ENCODE measurements at places on chromosomes 1 and 21. TPM values are rescaled to one million over a fixed set of nuclear protein-coding genes. Genes with fewer than 3 reads are reported as not detected.

Gene KRTAP20-3
- not detected for total RNA-seq

- no peak for DNase-seq
Observed at GRCh38 chr1:9143250-9143649, 14.3 kb upstream of the GPR157 start.

DNA sequence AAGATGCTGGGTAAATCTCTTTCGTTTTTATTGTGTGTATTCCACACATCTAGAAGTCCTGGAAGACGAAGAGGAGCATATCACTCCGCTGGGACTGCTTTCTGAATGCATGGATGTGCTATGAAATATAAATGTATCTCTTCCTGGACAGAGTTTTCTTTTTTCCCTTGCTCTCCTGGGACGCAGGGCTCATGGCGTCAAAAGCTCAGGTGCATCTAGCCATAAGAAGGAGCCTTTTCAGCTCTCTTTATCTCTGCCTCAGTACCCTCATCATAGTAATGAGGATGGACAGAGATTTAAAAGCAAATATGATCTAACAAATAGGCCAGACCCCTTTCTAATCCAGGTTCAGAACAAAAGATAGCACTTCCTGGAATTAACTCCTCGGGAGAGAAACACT, 27.5 kb upstream of the CASQ2 start:
- DNase-seq, result no peak

DNA sequence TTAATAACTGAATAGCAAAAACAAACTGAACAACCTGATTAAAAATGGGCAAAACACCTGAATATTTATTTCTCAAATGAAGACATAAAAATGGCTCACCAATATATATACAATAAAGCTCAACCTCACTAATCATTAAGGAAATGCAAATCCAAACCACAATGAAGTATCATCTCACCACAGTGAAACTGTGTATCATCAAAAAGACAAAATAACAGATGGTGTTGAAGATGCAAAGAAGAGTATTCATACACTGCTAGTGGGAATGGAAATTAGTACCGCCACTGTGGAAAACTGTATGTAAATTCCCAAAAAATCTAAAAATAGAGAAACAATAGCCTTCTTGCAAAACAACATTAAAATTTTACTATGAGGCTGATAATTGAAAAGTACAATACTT, 1660.1 kb upstream of the B3GALT2 start:
- DNase-seq, result no peak

DNA sequence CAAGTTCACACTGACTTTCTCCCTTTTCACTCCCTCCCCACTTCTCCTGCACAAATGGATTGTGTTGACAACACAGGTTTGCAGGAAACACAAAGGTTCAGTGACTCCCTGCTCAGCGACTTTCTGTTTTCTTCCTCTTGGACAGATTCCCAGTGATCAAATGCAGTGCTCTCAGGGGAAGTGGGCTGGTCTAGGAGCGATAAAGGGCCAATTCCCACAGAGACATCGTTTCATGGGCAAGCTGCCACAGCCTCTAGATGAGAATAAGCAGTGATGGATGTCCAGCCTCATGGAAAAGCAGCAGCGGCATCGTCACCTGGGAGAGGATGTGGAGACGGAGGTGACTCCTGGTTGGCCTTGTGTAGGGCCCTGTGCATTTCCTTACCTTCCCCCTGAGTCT, 30.6 kb downstream of the FYB2 start:
- DNase-seq, result no peak

DNA sequence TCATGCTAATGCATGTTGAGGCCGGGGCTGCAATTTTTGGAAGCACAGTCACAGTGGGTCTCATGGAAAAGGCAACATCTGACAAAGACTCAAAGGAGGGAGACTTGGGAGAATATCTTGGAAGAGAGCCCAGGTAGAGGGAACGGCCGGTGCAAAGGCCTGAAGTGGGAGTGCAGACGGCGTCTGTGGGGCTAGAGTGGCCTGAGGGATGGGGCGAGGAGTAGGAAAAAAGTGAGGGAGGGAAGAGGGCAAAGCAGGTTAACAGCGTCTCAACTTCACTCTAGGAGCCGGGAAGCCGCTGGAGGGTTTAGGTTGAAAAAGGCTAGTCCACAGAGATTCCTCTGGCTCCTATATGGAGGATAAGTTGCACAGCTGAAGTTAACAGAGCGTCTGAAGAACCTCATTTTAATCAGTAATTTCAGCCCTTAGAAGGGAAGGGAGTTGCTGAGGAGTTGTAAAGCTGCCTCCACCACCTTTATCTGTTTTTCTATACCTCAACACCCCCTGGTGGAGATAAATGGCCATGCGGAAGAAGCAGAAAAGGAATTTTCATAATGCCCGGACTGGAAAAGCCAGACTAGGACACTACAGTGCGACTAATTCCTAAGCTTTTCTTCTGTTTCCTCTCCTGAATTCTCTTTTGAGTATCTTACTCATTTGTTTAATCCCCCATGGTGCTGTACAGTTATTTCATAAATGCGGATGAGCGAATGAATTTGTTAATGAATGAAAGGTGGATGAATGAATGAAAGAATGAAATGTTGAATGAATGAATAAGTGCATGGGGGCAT, 78.7 kb upstream of the ZNF281 start:
- DNase-seq, result no peak

Gene OR2AK2
- not detected for total RNA-seq

GRCh38 chr1:94411237-94411636, 7.0 kb upstream of the ABCD3 start:
- DNase-seq, result no peak

Gene MMP23B
- 0.49 TPM for total RNA-seq

Gene ANKRD34A
- 0.04 TPM for total RNA-seq

Gene KCNK2
- total RNA-seq, result 0.23 TPM

- no peak for DNase-seq
Observed at GRCh38 chr1:162663589-162664106, 31.4 kb downstream of the DDR2 start.

- no peak for DNase-seq
Observed at GRCh38 chr1:164703463-164703862, 144.5 kb downstream of the PBX1 start.

Gene RIMS3
- 1.8 TPM for total RNA-seq

Gene HMCN1
- 0.49 TPM for total RNA-seq

GRCh38 chr21:45559216-45560105, 17.2 kb upstream of the SLC19A1 start:
- DNase-seq, result no peak

- no peak for DNase-seq
Observed at GRCh38 chr1:2427976-2428375, 15.6 kb upstream of the PEX10 start.

DNA sequence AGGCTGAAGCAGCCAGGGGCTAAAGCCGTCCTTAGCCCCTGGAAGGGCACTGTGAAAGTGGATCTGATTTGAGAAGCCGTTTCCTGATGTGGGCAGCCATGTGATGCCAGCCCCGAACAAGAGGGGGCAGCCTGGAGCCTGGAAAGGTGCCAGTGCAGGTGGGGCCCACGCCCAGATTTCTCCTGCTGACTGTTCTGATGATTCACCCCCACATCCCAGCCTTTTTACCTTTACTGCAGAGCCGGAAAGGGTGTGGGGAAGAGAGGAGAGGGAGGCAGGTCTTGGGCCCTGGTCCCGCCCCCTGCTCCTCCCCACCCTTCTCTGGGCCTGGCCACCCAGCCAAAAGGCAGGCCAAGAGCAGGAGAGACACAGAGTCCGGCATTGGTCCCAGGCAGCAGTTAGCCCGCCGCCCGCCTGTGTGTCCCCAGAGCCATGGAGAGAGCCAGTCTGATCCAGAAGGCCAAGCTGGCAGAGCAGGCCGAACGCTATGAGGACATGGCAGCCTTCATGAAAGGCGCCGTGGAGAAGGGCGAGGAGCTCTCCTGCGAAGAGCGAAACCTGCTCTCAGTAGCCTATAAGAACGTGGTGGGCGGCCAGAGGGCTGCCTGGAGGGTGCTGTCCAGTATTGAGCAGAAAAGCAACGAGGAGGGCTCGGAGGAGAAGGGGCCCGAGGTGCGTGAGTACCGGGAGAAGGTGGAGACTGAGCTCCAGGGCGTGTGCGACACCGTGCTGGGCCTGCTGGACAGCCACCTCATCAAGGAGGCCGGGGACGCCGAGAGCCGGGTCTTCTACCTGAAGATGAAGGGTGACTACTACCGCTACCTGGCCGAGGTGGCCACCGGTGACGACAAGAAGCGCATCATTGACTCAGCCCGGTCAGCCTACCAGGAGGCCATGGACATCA, at the start of gene SFN:
SFN (plus strand) TSS at position 369 of the 904 bp plus-strand sequence; CDS start at position 433, 64 bp downstream.
- no peak for DNase-seq

- DNase-seq, result peak; percentile 65
Observed at GRCh38 chr1:156123356-156124196, 9.1 kb downstream of the LMNA start.

DNA sequence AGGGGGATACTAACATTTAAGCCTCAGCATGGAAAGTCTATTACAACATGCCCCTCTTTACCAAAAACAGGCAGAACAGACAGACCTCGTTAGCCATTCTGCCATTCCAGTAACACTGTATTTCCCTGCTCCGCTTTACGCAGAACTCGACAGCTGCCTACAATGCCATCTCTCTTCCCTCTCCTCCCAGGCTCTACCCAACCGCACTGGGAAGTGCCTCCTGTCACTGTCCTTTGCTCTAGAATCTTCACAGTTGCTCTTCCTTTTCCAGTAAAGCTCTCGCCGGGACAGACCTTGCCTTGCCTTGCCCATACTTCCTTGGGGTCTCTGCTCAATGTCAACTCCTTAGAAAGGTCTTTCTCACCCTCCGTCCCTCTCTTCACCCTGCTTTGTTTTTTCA, 22.8 kb downstream of the COA6 start:
- DNase-seq, result no peak

GRCh38 chr1:210900079-210900478, 233.9 kb downstream of the KCNH1 start:
- DNase-seq, result no peak

- DNase-seq, result no peak
Observed at GRCh38 chr1:105437847-105438246, 1618.6 kb upstream of the PRMT6 start.

Gene OR2T35
- total RNA-seq, result not detected

Gene LRRN2
- total RNA-seq, result 1.7 TPM

DNA sequence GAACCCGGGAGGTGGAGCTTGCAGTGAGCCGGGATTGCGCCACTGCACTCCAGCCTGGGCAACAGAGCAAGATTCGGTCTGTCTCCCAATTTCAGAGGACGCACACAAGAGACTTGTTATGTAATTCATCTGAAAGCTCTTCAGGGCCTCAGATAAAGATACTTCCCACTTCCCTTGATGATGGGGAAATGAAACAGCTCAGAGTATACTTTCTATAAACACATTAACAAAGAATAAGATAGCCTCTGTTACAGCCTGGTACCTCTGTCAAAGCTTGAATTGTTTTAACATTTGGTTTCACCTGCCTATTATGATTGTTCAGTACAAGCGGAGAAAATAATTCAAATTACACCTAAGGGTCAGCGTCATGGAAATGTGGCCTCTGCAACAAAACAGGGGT, 622.9 kb upstream of the ADGRL4 start:
- no peak for DNase-seq

Gene SLC44A5
- total RNA-seq, result 12.8 TPM

Gene KLHDC8A
- 4.4 TPM for total RNA-seq

- no peak for DNase-seq
Observed at GRCh38 chr1:115764541-115764940, 4.0 kb downstream of the CASQ2 start.

GRCh38 chr1:111736548-111737215, 2.5 kb downstream of the INKA2 start:
- no peak for DNase-seq

- no peak for DNase-seq
Observed at GRCh38 chr1:181676269-181676668, 193.0 kb downstream of the CACNA1E start.

DNA sequence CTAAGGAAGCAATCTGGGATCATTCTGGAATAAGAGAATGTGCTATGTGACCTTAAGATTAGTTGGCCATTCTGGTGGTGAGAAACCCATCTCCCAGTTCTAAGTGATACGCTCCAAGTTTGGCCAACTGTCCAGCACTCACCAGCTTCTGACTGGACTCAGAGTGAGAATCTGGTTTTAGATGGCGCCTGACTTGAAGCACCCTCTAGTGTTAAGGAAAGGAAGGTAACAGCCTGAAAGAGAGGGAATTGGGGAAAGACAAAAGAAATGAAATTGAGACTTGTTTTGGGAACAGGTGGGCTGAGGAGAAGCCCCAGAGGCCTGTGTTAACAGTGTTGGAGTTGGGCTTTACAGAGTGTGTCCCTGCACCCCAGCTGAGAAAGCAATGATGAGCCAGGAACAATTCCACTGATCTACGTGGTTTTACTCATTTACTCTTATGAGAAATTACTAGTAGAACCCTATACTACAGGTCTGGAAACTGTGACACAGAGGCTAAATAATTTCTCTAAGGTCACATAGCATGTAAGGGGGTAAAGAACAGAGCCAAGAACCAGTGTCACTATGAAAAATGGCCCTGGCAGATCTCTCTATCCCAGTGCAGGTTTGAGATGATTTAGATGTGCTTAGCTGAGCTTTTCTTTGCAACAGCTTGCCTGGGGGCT, 9.3 kb upstream of the FCAMR start:
- no peak for DNase-seq

Gene TBX19
- total RNA-seq, result 0.53 TPM

Gene AMPD1
- total RNA-seq, result 0.32 TPM

- no peak for DNase-seq
Observed at GRCh38 chr1:185068341-185068740, 23.0 kb downstream of the RNF2 start.

DNA sequence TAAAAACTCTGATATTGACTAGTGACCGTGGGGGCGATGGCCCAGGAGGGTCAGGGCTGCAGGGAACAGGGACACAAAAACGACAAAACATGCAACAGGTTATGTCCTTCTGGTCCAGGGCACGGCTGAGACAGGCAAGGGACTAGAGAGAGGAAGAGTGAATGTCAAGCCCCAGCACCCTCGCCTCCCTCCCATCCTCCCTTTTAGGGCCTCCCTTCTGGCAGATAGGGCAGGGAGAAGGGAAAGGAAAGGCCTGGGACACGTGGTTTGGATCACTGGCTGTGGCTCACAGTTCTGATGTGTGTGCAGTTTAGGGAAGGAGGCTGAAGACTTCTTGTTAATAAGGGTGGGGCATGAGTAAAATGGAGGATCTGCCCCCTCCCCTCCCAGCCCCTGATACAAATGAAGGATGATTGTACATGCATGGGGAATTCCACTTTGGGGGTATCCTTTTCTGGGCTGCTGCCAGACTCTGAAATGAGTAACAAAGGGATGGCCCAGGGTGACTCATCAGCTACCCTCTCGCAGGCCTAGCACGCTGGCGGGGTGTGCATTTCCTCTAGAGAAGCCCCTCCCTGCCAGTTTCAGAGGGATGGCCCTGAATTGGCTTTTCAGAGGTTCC, 14.2 kb downstream of the CAPN2 start:
- DNase-seq, result peak; percentile 53
